ENCODE measurements at places on chromosomes 4 and X.

DNA sequence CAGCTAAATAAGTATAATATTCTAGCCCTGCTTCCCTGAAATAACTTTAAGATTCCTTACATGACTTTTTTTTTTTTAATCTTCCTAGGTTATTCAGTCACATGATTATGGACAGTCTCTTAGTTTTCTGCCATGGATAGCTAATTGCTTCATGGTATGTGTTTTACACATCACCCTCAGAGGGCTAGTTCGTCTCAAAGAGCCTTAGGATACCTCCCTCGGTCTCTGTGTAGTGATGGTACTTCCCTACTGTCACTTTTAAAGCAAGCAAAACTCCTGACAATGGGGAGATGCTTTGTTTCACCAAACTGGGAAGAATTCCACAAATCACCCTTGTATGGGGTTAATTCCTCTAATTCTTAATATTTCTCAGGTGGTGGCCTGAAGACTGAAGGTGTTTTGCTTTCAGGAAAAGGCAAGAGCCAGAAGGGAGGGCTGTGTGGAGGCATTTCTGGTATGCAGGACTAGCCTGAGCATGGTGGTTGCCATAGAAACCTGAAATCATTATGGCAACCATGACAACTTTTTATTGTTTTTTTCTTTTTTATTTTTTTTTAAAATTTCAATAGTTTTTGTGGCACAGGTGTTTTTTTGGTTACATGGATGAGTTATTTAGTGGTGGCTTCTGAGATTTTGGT lies 70.4 kb downstream of the BEX3 start:
- no peak for DNase-seq

DNA sequence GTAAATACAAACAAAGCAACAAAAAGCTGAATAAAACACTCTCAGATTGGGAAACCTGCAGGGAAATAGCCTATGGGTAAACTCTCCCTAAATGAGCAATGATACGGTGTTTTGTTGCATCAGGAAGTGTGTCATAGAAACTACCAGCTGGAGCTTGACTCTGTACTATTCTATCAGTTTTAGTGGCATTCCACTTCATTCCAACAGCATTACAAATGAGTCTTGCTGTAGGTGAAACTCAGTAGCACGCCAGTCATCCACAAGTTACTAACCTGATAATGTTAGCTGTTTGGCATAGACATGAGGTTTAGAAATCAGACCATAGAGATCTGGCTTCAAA lies 24.9 kb downstream of the FGFBP1 start:
- DNase-seq, result no peak

DNA sequence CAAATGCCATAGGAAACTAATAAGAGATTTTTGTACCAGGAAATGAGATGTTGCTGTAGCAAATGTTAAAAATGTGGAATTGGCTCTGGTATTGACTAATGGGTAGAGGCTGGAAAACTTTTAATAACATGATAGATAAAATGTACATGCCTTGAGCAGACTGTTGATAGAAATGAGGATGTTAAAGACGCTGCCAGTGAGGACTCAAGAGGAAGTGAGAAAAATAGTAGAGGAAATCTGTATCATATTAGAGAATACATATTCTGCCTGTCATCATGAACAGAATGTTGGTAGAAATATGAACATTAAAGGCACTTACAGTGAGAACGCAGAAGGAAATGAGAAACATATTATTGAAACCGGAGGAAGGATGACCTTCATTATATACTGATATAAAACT lies 577.2 kb upstream of the HTR2C start:
- DNase-seq, result no peak

DNA sequence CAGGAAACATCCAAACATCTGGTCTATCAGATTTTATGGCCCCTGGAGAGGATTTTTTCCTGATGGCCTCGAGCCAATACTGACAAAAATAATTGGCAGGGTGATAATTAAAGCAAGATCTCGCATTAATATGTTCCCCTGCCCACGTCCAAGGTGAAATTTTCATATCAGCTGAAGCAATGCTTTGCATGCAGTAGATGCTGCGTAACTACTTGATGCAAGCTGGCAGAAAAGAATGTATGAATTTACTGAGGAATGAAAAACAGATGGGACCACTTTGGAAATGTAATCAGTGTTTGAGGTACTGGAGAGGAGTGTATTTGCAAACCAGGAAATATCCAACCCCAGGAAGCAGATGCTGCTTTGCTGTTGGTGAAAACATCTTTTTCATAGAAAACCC lies 36.8 kb upstream of the REST start:
- no peak for DNase-seq

DNA sequence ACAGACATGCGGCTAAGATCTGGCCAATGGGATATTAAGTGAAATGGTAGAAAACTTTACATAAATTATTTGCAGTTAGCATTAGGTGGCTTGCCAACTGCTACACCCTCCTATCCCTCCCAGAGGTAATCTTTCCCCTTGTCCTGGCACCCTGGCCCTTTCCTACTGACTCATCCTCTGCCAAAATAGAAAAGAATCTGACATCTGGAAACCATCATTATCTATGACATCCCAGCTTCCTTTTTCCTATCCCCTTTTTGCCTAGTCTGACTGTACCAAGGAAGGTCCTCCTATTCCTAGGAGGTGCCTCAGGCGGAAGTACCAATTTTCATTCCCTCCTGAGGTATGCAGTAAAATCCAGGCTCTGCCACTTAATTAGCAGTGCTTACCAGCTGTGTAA lies 163.6 kb upstream of the KLF3 start:
- no peak for DNase-seq

DNA sequence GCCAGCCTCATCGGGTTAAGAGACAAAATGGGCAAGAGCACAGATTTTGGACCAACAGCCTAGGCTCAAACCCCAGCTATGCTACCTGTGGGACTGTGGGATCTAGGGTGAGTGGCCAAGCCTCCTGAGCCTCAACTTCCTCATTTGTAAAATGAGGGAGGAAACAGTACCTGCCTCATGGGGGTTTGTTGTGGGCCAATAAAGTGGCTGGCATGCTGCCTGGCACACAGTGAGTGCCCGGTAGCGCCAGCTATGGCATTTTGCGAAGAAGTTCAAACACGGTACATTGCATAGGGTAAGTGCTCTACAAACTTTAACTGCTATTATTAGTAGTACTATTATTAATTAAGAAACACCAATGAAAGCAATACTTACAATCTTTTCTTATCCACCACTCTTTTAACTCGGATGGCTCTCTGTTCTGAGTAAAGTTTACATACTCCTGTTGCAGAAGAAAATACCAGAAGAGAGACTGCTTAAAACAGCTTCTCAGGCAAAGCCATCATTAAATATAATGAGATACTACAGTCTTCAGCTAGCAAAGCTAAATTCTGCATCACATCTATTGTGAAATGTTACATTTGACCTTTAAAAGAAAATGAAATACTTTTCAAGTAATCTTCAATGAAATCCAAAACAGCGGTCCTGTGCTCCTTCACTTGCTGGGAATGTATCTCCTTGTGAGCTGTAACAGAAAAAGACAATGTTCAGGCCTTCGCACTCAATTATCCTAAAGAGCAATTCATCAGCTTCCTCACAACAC lies 70.1 kb downstream of the NSG1 start:
- DNase-seq, result no peak

DNA sequence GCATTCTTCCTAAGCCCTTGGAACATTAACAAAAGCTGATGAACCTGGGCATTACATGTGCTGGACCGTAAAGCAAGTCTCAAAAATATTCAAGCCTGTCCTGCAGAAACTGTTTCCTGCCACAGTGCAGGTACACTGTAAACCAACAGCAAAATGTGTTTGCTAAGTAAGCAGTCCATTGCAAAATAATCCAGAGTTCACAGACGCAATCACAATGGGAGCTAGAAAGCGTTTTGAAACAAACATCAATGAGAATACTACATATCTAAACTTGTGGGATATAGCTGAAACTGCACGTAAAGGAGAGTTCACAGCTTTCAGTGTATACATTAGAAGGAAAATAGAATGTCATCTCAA lies 61.6 kb downstream of the RGS12 start:
- no peak for DNase-seq

DNA sequence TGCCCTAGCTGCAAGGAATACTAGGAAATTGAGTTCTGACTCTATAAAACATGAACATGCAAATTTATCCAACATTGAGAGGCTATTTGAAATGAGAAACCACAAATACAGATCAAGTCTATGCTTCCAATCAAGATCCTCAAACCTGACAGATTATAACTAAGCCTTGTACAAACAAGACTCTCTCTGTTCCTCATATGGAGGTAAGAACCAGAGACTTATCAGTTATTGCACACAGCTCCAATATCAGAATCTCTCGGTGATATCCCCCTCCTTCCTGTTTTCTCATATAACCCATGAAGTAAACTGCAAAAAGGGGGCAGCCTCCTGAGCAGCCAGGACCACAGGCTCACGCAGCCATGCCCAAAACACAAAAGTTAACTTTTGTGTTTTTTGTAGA lies 36.5 kb downstream of the FBXW7 start:
- no peak for DNase-seq

- no peak for DNase-seq
Measured at GRCh38 chr4:13193662-13194061, 290.5 kb downstream of the RAB28 start.

DNA sequence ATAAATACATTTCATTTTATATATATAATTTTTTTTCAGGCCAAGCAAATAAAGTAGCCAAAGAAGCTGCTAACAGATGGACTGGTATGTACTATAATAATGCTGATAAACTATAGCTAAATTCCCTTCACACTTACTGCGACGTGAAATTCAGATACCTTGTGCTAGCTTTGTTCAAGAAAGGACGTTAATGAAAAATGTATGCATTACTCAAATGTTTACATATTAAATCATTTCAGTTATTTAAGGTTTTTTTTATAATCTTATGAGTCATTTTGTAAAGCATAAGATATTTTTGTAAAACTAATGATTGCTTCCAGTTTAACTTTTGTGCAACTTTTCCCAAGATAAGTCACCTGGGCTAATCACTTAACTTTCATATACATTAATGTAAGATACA lies 57.2 kb upstream of the TMEM131L start:
- DNase-seq, result no peak

GRCh38 chr4:13543839-13544605 lies at the start of gene NKX3-2:
TSS of gene NKX3-2 (minus strand) at chr4:13544508. CDS start at chr4:13544414, 94 bp downstream.
- no peak for DNase-seq

- DNase-seq, result no peak
Measured at GRCh38 chr4:4356106-4357041, 30.5 kb upstream of the NSG1 start.

GRCh38 chr4:7206911-7207567 lies 14.7 kb downstream of the SORCS2 start:
- no peak for DNase-seq

- no peak for DNase-seq
Measured at GRCh38 chr4:36310793-36311192, 29.4 kb downstream of the DTHD1 start.

GRCh38 chr4:4394644-4395043 lies 7.7 kb downstream of the NSG1 start:
- DNase-seq, result no peak

DNA sequence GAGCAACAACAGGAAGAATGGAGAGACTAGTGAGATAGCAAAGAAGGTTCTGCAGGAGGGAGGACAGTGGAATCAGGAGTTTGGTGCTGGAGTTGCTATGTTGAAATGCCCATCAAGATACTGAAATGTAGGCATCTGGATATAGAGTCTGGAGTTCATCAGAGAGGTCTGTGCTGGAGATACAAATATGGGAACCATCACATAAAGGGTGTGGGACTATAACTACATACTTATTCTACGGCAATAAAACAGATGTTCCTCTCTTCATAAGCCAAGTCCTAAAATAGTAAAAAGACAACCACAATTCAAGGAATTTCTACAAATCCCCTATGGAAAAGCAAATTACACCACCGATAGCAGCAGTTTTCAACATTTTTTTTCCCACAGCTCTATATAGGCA lies 1.6 kb downstream of the MED14 start:
- no peak for DNase-seq

- DNase-seq, result no peak
Measured at GRCh38 chrX:45755703-45756102, 555.0 kb upstream of the DIPK2B start.

- no peak for DNase-seq
Measured at GRCh38 chrX:10749113-10749512, 128.7 kb upstream of the MID1 start.

DNA sequence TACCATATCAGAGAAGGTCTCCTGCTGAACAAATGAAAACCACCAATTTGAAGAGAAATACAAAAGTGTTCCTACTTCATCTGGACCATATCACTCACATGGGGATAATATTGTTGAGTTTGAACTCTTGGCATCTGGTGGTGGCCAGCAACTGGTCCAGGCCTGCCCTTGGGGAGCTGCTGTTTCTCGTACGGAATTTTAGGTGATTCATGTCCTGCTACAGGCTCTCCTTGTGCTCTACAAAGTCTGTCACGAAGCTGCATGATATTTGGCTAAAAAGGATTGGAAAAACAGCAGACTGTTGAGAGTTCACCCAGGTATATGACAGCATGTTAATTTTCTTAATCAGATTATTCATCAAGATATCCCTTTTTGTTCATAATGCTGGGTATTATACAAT lies 42.2 kb downstream of the SEC31A start:
- DNase-seq, result no peak

DNA sequence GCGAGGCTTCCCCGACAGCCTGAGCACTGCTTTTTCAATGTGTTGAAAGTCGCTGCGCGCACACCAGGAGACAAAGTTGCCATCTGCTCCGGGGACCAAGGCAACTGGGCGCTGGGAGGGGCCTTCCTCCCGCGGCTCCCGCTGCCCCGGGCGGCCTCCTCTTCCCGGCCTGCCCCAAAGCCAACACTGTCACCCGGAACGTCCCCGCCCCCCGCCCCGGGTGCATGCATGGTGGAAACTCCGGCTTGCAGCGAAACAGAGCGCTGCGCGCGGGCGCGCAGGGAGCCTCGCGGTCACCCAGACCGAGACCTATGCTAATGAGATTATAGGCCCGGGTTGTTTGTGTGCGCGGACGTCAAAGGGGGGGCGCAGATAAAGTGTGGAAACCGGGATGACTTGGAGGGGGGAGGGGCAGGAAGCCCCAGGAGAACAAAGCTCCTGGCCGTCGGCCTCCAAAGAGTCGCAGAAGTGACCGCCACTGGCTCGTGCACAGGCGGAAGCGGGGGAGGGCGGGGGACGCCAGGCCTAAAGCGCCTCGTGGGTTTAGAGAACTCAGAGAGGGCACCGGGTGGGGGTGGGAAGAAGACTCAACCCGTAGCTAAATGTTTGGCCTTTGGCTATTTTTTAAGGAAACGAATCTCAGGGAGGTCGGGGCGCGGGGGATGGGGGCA lies 88.8 kb downstream of the BCOR start:
- no peak for DNase-seq

GRCh38 chr4:57233386-57233785 lies 123.2 kb upstream of the IGFBP7 start:
- DNase-seq, result no peak

- no peak for DNase-seq
Measured at GRCh38 chr4:7311205-7311604, 118.9 kb downstream of the SORCS2 start.
